Activated T-helper 9 cell treated with anti-CD3 and anti-CD28 coated beads, Interleukin-2, amount 50 U/mL, for 16 hours (primary cell): ENCODE measurements at places on chromosomes 4 and X.

- DNase-seq = no peak
Observed at GRCh38 chrX:14409341-14409740, 120.0 kb upstream of the GLRA2 start.

DNA sequence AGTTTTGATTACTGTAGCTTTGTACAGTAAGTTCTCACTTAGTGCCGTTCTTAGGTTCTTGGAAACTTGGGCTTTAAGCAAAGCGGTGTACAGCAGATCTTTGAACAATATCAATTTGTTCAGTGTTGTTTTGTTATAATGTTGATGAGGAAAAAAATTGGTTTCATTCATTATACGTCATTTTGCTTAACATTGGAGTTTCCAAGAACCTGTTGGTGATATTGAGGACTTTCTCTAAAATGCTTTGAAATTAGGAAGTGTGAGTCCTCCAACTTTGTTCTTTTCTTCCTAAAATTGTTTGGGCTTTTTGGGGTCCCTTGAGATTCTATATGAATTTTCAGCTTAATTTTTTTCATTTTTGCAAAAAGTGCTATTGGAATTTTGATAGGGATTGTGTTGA lies 49.1 kb downstream of the STAG2 start:
- no peak for DNase-seq

GRCh38 chrX:17563515-17563914 lies 173.8 kb upstream of the SCML1 start:
- DNase-seq = no peak

DNA sequence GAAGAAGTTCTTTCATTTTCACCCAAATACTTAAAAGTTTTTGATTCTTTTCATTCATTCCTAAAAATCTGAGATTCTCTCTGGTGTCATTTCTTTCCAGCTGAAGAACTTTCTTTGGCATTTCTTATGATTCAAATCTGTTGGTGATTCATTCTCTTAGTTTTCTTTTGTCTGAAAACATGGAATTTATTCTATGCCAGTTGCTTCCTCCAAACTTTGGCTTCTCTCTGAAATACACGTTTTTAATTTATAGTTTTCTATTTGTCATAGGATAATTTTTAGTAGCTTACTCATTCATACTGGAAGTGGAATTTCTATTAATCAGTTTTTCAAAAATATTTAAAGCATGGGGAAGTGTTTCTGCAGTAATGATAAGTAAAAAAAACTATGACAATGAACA lies 1012.0 kb downstream of the RPA4 start:
- no peak for DNase-seq

- DNase-seq = peak; percentile 69
Observed at GRCh38 chr4:108018040-108018883, 28.6 kb downstream of the HADH start.

DNA sequence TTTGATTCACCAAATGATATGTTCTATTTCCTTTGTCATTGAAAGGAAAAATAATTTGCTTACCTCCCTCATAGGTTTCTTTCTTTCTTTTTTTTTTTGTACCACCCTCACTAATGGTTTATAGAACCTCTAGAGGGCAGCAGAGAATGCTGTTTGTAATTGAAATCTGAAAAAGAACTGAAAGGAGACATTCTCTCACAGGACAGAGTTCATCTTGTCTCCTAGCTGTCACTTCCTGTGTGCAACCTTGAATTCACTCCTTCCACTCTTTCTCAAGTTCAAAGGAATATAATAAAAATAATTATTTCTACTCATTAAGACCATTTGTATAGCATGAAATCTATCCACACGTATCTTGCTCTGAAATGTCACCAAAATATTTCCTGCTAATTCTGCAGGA lies 51.0 kb downstream of the GUCY1B1 start:
- no peak for DNase-seq

DNA sequence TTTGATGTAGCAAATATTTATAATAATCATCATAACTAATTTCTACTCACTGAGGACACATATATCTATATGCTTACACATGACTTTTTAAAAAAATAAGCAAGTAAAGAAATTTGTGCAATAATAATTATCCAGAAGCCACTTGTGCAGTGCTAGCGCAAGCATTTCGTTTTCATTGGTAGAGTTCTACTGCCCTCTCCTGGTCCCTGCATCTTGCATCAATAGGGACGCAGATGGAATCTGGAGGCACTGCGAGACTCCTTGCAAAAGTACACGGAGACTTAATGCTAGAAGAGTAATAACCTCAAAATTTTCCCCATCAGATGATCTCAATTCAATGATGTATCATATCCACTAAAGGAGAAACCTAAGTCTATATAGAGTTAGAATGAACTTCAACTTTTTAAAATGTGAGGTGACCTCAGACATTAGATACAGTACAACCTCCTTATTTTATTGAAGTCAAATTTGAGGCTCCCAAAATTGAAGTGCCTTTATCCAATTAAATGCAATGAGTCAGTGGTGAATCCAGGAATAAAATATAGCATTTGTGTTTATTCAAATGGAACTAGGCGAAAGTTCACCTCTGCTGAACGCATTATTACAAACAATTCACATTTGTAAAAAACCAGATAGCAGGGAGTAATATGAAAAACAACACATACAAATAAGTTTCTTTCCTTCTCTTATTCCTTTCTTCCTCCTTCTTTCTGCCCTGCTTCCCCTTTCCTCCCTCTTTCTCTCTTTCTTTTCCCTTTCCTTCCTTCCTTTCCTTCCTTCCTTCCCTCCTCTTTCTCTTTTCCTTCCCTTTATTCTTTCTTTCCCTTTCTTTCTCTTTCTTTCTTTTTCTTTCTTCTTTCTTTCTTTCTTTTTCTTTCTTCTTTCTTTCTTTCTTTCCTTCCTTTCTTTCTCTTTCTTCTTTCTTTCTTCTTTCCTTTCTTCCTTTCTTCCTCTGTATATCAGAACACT lies 450.0 kb downstream of the ANKRD50 start:
- no peak for DNase-seq

DNA sequence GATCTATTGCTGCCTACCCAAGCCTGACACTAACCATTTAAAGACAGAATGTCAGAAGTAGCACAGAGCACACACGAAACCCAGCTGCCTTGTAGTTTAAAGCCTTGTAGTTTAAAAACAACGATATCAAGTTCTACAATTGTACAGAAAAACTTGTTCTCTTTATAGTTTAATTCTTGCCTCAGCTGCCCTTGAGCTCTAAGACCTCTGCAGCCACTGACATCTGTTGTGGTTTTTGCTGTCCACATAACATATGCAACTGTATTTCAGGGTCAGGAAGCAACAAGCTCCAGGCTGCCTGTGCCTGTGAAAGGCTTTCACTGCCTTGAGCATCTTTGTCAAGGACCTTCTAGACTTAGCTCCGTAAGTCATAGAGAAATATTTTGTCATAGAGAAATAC lies 227.2 kb downstream of the SPCS3 start:
- no peak for DNase-seq

DNA sequence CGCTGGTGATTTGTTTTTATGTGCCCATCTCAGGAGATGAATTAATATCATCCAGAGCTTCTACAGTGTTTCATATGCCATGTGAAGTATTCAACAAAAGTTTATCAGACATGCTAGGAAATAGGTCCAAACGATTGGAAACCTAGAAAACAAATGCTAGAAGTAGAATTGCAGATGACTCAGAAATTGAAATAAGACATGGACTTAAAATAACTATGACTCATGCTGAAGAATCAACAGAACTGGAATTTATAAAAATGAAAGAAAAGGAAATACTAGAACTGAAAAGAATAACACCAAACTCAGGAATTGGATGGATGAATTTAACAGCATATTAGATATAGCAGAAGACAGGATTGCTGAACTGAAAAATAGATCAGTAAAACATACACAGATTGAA lies 172.7 kb upstream of the GIMD1 start:
- DNase-seq = no peak

DNA sequence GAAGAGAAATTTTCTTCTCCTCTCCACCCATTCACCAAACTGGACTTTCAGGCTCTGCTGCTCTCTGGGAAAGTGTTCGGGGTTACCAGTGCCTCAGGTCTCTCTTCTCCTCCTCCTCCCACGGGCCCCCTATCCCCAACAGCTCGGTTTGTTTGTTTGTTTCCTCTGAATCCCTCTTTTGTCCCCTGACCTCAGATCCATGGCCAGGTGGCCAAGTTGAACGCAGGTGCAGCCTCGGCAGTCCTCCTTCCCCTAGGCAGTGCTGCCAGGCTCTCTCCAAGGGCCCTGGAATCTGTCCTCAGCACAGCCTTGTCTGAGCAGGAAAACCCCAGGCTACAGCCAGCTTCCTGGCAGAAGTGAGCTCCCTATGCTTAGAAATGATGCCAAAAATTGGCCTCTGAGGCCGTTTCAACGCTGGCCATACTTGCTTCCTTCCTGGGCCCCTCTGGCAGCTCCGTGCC lies 60.0 kb downstream of the FHDC1 start:
- DNase-seq = no peak

GRCh38 chr4:180828455-180829018 lies 1414.7 kb upstream of the TENM3 start:
- no peak for DNase-seq

GRCh38 chrX:132034648-132035047 lies 11.5 kb downstream of the STK26 start:
- no peak for DNase-seq

GRCh38 chr4:77110730-77111129 lies 34.9 kb upstream of the CCNI start:
- no peak for DNase-seq

GRCh38 chr4:80424225-80424581 lies 88.7 kb downstream of the CFAP299 start:
- no peak for DNase-seq

DNA sequence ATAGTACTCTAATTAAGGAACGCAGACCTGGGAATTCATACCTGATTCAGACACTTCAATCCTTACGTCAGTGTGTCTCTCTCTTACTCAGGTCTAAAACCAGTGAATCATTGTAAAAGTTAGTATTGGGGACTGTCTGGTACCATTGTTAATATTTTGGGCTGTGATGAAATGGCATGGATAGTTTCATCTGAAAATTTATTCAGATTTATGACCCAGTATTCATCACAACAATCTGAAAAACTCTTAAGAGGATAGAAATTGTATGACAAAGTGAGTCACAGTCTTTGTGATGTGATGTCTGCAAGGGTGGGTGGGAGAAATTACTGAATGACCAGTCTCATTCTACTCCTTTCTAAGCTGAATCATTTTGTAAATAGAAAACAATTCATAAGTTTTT lies 10.3 kb downstream of the FGF2 start:
- DNase-seq = no peak

DNA sequence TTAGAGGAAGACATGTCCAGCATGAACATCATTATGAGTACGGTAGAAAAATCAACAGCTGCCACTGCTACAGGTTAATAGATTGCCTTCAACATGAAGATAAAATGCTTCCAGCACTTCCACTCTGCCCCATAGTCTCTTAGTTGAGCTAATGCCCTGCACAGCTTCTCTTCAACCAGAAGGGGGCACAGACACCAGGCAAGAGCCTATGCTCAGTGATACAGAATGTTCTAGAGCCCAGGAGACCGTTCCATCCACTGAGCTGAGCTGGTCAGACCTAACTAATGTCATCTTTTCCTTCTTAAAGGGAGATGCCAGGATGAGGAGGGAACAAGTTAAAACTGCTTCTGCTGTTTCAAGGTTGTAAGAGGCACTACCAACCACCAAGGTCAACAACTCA lies 42.2 kb downstream of the SMIM10L2A start:
- DNase-seq = no peak

DNA sequence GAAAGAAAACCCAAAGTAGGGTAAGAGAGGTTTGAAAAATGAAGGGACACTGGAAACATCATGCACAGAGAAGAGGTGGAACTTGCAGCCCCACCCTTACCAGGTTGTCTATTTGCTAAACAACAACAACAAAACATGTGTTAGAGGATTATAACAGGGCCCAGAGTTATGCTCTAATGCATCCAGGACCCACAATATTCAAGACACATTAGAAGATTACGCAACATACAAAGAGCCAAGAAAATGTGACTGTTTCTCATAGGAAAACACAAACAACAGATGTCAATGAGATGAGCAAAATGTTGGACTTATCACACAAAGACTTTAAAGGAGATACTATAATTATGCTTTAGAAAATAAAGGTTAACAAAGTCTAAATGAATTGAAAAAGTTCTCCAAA lies 128.5 kb downstream of the LRBA start:
- DNase-seq = no peak

DNA sequence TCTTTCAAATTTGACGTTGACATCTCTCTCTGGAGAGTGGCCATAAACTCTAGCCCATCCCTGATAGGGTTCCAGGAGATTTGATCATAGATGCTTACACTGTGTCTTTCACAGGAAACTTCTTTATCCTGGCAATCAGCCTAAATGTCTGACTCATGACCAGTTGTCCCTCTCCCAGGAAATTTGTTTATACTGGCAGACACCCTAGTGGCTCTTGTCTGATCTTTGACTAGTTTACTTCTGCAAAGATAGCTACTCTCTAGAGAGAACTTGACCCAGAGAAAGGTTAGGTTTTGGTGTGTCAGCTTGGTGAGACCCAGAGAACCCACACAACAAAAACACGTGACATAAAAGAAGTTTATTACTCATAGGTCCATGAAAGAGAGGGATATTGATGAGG lies 509.8 kb downstream of the CENPC start:
- DNase-seq = no peak

GRCh38 chr4:174553828-174554227 lies 31.5 kb upstream of the HPGD start:
- DNase-seq = no peak

DNA sequence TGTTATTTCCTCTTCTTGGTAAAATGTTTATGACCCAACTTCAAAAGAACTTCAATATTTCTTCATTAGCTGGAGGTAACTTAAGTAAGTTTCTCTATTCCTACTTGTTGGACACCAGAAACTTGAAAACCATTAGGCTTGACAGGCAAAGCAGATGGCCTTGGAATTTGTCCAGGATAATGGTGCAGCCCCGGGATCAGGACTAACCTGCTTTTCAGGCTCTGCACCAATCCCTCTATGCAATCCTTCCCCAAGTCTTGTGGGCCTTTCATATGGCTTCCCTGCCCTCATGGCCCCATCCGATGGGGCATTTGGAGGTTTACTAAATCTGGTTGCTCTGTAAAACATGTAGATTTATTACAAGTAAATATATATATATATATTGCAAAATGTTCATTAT lies 68.5 kb downstream of the SPINK2 start:
- no peak for DNase-seq

DNA sequence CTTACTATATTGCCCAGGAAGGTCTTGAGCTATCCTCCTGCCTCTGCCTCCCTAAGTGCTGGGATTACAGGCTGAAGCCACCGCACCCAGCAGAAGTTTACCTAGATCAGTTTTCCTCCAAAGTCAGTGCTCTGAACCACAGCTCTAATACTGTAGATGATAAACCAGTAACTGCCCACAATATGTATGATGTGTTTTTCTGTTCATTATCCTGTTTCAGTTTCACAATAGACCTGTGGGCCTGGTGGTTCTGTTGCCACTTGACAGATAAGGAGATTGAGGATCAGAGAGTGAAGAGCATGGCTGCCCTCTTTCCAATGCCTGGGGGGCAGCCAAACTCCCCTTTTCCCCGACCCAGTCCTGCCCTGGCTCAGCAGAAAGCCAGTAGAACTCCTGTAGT lies 87.0 kb downstream of the EFNB1 start:
- DNase-seq = no peak

- no peak for DNase-seq
Observed at GRCh38 chrX:67949270-67949669, 405.4 kb downstream of the AR start.

GRCh38 chrX:63349307-63349706 lies 1.8 kb downstream of the SPIN4 start:
- DNase-seq = no peak

- DNase-seq = no peak
Observed at GRCh38 chr4:42914937-42915336, 22.4 kb downstream of the GRXCR1 start.

GRCh38 chrX:152537373-152537772 lies 86.3 kb upstream of the GABRA3 start:
- DNase-seq = no peak

- no peak for DNase-seq
Observed at GRCh38 chr4:15143551-15143950, 141.3 kb downstream of the CPEB2 start.
